Omental fat pad (tissue), 4 donors: ENCODE measurements at places on chromosomes 1 and 21.
A peak's percentile ranks its signal among the peaks of the same experiment; 100 is the strongest.

GRCh38 chr1:83692524-83693381, 306.2 kb downstream of the TTLL7 start:
- DNase-seq, result no peak

GRCh38 chr1:38651669-38652068, 207.9 kb downstream of the RRAGC start:
- no peak for DNase-seq

GRCh38 chr1:6859415-6860343, 74.4 kb downstream of the CAMTA1 start:
- no peak for DNase-seq

GRCh38 chr1:205236951-205237475, 9.3 kb downstream of the TMCC2 start:
- DNase-seq, result no peak

DNA sequence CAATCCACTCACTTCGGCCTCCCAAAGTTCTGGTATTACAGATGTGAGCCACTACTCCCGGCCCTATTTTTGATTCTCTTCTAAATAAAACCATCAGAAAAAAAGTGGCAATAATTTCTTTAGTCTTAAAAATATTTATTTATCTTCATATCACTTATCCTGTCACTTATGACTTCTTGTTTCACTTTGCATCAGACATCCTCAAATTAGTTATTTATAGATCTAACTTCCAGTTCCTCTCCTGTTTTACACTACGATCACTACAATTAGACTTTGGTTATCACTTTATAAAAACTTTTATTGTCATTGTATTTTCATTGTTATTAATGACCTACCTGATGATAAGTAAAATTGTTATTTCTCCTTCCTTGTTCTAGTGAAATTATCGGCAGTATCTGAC, 783.4 kb upstream of the BRINP3 start:
- DNase-seq, result no peak

DNA sequence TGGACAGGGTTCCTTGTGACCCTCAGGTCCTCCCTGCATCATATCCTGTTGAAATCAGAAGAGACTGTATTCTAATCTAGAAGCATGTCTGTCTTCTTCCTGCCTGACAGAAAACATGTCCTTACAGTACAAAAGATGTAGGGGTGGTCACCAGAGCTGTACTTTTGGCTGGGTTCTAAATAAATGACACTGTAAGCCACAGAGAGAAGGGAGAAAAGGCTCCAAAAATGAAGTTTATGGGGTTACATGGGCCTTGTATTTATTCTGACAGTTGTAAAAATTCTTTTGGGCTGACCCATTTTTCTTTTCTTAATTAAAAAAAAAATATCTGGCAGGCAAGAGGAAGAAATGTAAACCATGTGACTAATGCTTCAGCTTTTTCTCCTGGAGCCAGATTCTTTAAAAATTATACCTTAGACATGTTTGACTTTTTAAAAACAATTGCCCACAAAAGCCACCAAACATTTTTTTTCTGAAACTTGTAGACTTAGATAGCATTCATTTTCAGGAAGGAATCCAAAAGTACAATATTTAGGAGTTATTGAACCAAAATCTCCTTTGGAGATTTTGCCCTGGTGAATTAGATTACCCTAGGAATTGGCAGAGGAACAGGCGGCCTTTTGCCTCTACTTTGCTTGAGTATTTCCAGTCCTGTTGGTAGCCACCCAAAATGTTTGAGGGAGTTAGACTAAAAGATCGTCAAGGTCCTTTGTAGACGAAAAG, 17.1 kb downstream of the RGL1 start:
- no peak for DNase-seq

DNA sequence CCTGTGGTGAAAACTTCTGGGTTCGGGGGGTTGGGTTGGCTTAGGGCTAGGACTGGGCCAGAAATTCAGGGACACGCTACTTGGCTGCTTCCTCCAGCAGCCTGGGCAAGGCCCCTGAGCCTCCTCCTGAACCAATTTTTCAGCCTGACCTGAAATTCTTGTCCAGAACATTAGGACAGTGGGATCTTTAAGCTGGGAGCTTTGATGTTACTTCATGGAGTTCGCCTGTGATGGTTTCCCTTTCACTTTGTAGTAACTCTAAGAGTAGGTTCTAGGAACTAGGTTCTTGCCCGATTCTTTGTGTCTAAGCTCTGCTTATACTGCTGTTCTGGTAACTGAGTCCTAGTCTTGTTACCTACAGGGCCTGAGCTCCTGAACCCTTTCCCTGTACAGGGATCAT, 75.3 kb downstream of the S1PR1 start:
- DNase-seq, result no peak

DNA sequence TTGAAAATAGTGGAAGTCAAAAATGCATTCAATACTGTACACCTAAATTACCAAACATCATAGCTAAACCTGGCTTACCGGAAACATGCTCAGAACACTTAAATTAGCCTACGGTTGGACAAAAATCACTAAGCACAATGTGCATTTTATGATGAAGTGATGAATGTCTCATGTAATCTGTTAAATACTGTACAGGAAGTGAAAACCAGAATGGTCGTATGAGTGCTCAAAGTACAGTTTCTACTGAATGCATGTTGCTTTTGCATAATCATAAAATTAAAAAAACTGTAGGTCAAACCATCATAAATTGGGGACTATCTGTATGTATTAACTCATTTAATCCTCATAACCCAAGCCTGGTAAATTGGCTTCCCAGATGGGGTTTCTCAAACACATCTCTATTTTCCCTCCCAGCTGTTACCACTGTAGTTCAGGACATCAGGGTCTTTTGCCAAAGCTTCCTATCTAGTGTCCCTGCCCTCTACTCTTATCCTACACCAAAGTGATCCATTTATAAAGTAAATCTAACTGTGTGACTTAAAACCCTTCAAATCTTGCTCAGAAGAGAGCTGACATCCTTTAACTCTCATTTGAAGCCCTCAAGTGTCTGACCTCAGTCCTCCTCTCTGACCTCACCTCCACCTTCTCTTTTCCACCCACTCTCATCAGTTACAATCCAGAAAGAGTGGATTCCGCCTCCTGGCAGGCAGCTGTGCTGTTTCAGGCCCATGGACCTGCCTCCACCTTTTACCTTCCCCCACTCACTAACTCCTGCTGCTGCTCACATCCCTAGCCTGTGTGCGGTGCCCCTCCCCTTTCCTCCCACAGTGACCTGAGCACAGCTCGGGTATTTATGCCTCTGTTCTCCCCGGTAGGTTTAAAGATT, 356.4 kb upstream of the ST6GALNAC5 start:
- DNase-seq, result no peak

DNA sequence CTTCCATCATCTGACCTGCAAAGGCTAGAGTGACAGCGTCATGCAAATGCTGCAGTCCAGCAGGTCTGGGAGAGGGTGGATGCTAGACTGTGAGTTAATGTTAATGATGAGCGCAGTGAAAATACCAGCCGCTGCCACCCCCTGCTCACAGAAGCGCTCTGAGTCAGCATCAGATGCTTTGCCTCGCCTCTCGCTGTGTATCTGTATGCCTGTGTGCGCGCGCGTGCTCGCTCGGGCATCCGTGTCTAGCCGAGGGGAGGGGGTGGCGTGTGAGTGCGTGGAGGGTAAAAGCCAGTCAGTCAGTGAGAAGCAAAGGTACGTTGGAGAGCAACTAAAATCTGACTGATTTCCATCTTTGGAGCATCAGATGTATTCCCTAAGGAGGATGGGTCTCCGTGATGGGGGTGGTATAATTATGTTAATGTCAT, 858.7 kb downstream of the USP25 start:
- peak; percentile 64 for DNase-seq

DNA sequence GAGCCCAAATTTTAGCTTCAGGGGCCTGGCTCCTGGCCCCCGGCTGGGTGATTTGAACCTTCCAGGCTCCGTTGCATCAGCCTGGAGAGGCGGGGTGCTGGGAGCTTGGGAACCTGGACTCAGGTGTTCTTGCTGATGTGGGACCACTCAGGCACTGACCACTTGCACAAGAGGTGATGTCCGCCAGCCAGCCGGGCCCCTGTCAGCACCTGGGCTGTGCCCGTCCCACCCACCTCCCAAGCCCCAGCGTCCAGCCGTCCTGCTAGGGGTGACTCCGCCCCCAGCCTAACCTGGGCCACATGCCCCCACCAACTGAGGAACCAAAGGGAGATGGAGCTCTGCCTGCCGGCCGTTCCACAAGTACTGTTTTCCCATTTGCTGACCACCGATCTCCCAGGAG, 47.4 kb upstream of the ARHGEF16 start:
- no peak for DNase-seq

GRCh38 chr1:156246781-156247459, 936 bp downstream of the PAQR6 start:
- no peak for DNase-seq

- DNase-seq, result no peak
Observed at GRCh38 chr1:23868557-23869016, 497 bp upstream of the FUCA1 start.

DNA sequence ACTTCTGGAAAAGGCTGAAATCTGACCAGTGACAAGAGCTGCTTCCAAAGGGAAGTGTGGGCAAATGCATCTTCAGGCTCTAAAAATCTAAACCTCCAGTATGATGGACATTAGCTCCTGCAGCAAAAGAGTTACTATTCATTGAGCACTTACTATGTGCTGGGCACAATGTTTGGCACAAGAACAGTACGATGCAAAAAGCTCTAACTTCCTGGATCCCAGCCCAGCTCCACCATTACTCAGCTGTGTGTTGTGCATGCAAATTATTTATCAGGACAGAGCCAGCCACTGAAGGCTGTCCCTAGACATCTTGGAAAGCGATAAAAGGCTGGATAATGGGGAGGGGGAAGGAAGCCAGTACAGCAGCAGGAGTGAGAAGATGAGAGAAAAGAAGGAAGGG, 143.5 kb downstream of the ELAVL4 start:
- no peak for DNase-seq

GRCh38 chr1:113958691-113959090, 20.6 kb upstream of the OLFML3 start:
- no peak for DNase-seq

DNA sequence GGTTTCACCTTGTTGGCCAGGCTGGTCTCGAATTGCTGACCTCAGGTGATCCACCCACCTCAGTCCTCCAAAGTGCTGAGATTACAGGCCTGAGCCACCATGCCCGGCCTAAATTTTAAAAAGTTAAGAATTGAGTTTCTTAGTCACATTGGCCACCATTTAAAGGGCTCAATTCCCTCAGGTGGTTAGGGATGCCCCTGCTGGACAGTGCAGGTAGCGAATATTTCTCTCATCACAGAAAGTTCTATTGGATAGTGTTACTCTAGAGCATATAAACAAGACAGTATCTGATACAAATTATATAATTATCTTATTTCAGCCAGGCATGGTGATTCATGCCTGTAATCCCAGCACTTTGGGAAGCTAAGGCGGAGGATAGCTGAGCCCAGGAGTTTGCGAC, 320.2 kb downstream of the ZP4 start:
- no peak for DNase-seq

GRCh38 chr21:43913928-43914327, 48.9 kb downstream of the AGPAT3 start:
- no peak for DNase-seq

- DNase-seq, result no peak
Observed at GRCh38 chr1:209218981-209219380, 364.5 kb upstream of the CAMK1G start.

DNA sequence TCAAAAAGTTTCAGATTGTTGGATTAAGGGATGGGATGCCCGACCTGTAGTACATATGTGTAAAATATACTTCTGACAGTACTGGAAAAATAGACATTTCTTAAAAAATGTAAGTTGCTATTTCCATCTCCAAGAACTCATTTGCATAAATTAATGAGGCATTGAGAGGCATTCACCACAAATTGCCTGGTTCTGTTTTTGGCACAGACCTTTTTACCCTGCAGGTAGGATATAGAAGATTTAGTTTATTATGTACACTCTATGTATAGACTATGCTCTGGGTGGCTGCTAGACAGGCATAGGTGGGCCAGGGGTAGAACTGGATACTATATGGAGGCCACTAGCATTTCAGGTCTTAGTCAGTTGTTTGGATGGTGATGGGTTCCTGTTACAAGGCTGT, 8.0 kb downstream of the CCDC17 start:
- no peak for DNase-seq

GRCh38 chr1:160797861-160798273, 1.9 kb downstream of the LY9 start:
- DNase-seq, result no peak

DNA sequence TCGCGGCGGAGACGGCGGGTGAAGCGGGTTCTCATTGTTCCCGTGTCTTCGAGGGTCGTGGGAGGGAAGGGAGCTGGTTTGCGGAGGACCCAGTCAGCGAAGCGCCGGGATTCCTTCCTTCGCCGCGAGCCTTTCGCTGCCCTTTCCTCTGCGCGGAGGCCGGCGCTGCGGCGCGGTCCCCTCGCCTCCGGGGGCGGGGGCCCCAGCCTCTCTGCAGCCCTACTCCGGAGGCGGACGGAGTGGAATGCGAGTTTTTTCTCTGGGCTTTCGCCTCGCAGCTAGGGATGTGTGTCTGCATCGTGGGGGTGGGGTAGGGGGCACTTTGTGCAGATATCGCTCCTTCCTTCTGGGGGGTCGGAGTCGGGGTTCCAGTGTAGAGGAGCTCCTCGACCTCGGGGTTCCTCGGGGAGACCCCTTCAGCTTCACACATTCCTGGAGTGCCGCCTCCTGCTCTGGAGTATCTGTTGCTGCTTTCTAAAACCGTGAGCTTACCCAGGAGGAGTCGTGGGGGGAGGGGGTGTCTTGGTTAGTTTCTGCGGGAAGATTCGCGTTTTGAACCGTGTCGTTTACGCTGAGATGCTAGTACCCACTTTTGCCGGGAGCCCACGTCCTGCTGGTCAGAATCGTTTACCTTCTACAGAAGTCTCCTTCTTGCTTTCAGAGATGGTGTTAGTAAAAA, 595 bp downstream of the RNF2 start:
- DNase-seq, result no peak

GRCh38 chr1:179588425-179589024, 3.1 kb upstream of the TDRD5 start:
- DNase-seq, result no peak

GRCh38 chr1:31705080-31705866, 1.5 kb upstream of the COL16A1 start:
- no peak for DNase-seq

DNA sequence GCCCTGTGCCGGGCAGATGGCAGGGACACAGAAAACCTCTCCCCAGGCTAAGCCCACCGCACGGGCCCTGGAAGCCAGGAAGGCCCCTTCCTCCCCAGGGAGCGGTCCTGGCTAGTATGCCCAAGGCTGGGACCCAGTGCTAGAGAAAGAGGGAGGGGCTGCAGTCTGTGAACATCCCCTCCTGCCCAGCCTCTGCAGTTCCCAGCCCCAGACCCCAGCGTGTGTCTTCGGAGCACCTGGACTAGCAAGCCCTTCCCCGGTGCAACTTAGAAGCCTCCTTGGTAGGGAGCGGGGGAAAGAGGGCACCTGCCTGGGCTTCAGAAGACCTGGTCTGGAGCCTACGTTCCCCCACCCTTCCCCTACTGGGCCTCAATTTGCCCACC, 2.1 kb downstream of the PLEKHG5 start:
- DNase-seq, result no peak

GRCh38 chr1:204477036-204477740, 17.4 kb downstream of the PIK3C2B start:
- no peak for DNase-seq

DNA sequence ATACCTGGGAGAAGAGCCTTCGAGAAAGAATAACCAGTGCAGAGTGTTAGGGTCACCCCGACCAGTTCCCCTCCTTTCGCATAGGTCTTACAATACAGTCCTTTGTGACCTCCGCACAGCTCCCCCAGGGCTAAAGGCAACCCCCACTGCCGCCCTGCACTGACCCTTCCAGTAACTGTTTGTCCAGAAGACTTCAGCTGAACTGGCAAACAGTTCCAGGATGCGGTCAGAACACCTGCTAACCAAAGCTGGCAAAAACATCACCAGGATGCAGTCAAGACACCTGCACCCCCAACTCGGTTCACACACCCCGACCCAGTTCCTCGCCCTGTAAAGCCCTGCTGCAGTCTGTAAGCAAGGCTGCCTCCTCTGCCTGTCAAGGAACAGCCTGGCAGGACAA, 6.4 kb upstream of the EVA1B start:
- no peak for DNase-seq
